ENCODE measurements at places on chromosomes 6 and 20.

DNA sequence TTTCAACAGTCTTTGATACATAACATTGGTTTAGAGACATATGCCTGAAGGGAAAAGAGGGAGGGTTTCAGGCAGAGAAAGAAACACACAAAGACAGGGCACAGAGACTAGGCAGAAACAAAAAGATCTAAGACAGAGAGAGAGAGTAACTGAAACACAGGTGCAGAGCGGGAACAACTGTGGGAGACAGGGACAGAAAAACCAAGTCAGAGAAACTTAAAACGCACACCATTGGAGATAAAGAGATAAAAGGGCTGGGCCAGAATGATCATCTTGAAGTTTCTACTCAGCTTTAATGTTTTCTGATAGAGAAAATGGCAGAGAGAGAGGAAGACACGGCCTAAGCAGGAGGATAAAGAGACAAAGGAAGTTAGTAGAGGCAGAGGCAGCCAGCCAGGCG is 11.8 kb downstream of the UNC5CL start:
- no peak for DNase-seq

DNA sequence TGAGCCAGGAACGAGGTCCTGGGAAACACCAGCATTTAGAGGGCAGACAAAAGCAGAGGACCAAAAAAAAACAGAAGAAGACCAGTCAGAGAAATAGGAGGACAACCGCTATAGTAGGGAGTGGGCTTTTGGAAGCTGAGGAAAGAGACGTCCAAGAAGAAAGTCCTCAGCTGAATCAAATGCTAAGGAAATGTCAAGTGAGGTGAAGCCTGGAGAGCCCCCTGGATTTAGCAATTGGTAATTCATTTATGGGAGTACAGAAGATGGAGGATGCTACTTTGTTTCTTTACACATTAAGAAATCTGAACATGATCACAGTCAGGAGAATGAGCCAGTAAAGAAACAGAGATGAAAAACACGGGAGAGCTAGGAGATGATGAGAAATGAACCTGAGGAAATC is 41.1 kb downstream of the LRP11 start:
- no peak for DNase-seq

DNA sequence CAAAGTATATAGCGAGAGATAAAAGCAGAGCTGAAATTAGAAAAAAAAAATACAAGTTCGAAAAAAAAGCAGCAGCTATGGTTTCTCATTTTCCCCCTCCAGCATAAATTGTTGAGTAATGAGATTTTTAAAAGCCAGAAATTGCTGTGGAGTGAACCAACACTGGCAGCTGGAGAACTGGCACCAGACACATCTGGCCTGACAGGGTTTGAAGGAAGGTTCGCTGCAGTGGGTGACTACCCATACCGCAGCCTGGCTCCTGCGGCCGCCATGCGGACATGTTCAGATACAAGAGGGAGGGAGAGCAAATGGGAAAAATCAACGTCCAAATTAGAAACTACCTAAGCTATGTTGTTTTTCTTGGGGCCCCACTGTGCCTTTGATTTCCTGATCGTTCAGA is 3.3 kb downstream of the APCDD1L start:
- no peak for DNase-seq

GRCh38 chr6:126440923-126441322 is 101.0 kb downstream of the CENPW start:
- no peak for DNase-seq

- no peak for DNase-seq
These were observed 38.9 kb upstream of the THBS2 start for GRCh38 chr6:169292338-169293124.

- DNase-seq, result no peak
These were observed 32.9 kb downstream of the TRIM38 start for GRCh38 chr6:25995507-25995906.

- DNase-seq, result no peak
These were observed 118.3 kb upstream of the ECI2 start for GRCh38 chr6:4253604-4254231.

DNA sequence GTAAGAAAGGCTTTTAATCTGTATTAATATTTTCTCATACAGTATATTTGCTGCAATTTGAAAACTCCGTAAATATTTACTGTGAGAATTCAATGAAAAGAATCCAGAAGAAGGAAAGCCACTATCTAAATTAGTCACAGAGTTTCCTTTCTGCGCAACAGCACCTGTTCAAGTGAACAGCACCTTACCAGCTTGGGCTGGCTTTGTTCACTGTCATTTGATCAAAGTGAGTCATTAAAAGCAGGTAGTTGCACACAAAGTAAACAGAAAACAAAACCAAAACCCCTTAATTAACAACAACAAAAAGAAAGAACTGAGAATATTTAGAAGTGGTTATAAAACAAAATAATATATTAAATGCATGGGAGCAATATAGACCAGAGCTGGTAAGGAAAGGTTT is 12.8 kb downstream of the SMLR1 start:
- DNase-seq, result no peak

- DNase-seq, result no peak
These were observed at the start of gene HLA-DPA1 for GRCh38 chr6:33073431-33073871. HLA-DPA1 (minus strand) TSS chr6:33073649.

- no peak for DNase-seq
These were observed 33.9 kb upstream of the TNFRSF21 start for GRCh38 chr6:47343600-47343999.

DNA sequence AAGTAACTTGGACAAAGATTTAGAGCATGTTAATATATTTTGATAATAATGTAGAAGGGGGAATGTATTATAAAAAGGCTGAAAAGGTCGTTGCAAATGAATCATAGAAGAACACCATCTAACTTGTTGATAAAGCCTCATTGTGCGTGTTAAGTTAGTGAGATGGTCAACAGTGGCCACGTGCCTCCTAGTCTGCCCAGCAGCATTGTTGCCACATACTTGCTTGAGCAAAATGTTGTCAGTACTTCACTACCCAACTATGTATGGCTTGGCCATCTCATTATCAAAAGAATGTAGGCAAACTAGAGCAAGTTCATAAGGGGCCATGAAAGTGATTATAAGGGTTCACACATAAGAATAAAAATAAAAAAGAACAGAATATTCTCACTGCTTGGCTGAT is 84.6 kb downstream of the PHACTR1 start:
- DNase-seq, result no peak
